Stimulated activated CD8-positive, alpha-beta memory T cell treated with anti-CD3 and anti-CD28 coated beads, Interleukin-12 subunit alpha, Interleukin-12 subunit beta, amount 100 ng/mL, for 4 hours (primary cell): ENCODE measurements at places on chromosomes 7 and 10.

GRCh38 chr7:48083114-48083830 is 5.8 kb upstream of the UPP1 start:
- DNase-seq: no peak

GRCh38 chr7:94909179-94909466 is 1.7 kb downstream of the PPP1R9A start:
- DNase-seq: no peak

- DNase-seq: no peak
These were observed 97.7 kb upstream of the CDK6 start for GRCh38 chr7:92934096-92934495.

DNA sequence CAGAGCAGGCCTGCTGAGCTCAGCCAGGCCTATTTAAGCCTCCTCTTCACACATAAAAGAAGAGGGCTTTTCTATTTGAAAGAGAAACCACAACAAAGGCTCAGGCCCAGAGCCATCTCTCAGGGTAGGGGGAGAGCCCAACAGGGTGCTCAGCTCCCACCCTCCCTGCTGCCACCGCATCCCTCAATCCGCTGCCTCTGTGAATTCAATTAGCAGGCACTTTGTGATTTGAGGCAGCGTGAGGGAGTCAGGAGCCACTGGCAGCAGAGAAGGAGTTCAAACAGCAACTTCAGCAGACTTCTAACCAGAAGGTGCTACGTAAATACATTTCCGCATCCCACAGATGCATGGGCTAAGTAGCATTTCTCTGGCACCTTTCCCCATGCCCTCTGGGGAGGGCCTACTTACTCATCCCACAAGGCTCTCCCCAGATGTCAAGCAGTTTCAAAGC is 45.2 kb downstream of the LRRC20 start:
- no peak for DNase-seq

- DNase-seq: no peak
These were observed 96.7 kb downstream of the HTR5A start for GRCh38 chr7:155166673-155167370.

DNA sequence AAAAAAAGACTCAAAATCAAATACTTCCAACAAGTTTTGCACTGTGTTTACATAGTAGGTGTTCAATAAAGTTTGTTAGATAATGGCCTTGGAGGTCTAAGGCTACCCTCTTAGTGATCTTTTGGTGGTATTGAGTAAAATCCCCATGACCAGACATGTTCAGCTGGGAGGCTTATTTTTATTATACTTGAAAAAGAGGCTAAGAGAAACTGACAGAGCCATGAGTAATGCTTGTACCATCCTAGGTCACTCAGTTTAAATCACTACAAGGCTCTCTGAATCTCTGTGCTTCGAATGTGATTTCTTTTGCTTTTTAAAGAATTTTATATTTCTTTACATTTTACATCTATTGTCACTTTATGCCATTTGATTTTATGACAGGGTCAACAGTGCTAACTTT is 90.5 kb downstream of the TWIST1 start:
- DNase-seq: no peak

DNA sequence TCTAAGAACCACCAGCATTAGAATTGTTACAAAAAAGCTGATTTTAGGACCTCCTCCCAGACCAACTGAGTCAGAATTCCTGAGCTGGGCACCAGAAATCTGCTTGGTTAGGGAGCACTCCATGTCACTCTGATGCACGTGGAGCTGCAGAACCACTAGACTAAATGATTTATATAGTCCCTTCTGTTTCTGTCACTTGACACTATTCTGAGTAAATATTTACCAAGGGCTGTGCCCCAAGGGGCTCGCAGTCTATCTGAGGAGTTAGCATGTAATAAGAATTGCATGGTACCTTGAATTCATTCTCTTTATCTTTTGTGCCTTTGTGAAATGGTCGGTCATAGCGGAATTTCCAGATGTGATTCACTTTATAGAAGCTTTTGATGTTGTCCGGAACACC is 196.0 kb upstream of the IMMP2L start:
- DNase-seq: no peak

DNA sequence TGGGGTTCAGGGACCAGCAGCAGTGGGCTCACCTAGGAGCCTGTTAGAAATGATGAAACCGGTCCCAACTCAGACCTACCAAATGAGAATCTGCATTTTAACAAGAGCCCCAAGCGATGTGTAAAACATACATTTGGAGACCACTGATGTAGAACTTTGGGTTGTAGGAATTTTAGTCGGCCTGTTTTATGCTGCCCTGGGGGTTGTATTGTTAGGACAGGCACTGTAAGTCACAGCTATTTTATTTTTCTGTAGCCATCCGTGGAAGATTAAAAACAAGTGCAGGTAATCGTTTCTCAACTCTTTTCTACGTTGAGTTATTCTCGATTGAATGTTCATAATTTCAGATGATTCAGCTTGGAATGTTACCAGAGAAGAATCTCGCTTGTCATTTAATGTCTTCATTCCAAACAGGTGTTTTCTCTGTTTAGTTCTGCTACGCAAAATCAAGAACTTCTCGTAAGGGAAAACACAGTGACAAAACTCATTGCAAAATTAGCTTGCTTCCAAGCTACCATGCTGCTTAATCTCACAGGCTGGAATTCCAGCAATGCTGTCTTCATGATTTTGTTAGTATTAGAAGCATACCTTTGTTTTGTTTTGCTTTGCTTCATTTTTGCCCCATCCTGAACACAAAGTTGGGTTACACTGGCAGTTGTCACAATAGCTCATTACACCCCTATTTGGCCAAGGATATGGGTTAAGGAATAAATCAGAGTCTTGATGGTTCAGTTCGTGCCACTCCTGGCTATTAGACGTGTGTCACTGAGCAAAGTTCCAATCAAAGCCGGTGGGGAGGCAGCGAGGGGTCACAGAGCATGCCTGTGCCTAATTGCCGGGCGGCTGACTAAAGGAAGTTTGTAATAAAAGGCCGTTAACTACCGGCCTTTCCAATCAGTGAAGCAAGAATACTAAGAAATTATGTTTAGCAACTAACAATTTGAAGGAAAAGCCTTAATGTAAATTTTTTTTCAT is 676.9 kb downstream of the GATA3 start:
- DNase-seq: no peak

- peak; percentile 30 for DNase-seq
These were observed 975 bp downstream of the GLCCI1 start for GRCh38 chr7:7969306-7970236.

- DNase-seq: no peak
These were observed 31.1 kb downstream of the NRBF2 start for GRCh38 chr10:63164166-63164623.

DNA sequence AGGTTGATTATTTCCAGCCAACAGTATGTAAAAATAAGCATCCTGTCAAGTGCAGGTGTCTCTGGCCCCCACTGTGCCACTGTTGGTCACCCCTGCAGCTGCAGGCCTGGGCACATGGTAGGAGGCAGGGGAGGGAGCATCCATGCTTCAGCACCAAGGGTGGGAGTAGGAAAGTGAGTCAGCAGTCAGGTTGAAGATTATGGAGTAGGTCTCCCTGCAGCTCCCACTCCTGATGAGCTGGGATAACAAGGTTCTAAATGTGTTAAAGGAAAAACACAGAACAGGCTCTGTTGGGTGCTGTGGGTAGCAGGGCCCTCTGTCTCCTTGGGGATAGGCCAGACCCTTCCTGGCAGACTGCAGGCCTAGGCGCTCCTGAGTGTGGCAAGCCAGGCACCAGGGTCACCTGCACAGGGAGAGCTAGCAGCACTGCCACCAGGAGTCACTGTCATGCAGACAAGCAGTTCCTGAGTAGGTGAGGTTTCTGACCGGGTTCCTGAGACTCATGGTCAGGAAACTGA is 59.3 kb downstream of the NUDCD3 start:
- DNase-seq: no peak

DNA sequence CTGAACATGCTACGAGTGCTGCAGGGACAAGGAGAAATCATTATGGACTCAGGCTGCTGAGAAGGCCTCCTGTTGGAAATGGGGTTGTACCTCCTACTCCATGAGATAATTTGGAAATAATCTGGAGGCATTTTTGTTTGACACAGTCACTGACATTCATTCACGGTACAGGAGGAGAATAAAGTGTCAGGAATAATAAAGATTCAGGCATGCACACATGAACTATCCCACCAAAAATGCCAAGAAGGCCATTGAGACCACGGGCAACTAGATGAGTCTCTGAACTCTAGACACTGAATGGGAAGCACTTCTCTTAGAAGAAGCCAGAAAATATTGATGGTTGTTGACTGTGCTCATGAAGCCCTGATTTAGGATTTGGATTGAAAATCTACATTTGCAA is 220.9 kb upstream of the HABP2 start:
- no peak for DNase-seq

GRCh38 chr7:16571941-16572340 is 45.3 kb downstream of the LRRC72 start:
- DNase-seq: no peak

DNA sequence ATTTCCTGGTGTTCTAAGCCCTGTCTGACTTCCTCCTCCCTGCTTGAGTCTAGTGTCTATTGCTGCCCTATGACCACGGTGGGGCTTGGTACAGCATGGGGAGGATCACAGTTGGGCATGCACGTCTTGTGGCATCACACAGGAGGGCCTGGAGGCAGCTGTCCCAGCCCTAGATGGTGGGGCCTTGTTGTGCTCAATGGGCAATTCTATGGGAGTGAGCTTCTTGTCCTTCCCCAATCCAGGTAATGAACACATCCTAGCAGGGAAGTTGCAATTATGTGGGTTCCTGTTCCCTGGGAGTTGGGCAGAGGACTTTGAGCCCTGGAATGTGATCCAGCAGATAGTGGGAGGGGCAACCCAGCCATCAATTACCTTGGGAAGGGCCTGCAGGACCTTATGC is 10.8 kb upstream of the FAM3C start:
- no peak for DNase-seq

GRCh38 chr7:45919993-45920459 is 1.0 kb downstream of the IGFBP3 start:
- DNase-seq: no peak

GRCh38 chr10:96309628-96310320 is 5.5 kb downstream of the DNTT start:
- DNase-seq: no peak

DNA sequence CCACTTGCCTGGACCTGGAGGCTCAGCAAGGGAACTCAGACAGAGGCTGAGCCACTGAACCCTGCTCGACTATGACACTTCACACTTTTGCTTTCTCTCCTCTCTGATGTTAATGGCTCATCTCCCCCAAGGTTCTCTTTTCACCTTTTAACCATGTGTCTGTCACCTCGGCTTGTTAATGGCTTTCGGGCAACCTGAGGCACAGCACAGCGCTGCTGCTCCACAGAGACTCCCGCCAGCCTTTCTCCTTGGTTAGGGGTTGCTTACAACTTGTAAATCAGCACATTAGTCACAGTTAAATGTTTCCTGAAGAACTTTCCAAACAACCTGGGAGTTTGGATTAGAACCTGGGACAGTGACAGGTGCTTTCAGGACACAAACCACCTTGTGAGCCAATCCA is 136.2 kb upstream of the TBX20 start:
- DNase-seq: no peak

DNA sequence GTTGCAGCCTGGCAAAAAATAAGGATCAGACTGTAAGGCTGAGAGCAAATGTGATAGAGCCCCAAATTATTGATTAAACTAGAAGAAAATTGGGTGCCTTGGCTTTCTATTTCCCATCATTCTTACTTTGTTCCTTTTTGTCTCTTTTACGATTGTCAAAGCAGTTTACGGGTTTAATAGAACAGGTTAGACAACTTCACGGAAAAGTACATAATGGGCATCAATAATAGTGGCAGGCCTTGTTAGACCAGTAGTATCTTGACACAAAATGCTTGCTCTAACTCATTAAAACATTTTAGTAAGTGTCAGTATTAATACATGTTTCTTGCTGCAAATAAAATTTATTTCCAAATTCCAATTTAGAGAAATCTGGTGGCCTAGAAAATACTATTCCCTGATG is 14.5 kb upstream of the GGCT start:
- DNase-seq: no peak
